ENCODE measurements at places on chromosomes 2 and 18. TPM values are rescaled to one million over a fixed set of nuclear protein-coding genes. Genes with fewer than 3 reads are reported as not detected.

Gene RIT2
- not detected for total RNA-seq

Gene THADA
- 16.2 TPM for total RNA-seq

Gene TEX44
- not detected for total RNA-seq

Gene RNU2-63P
- not detected for total RNA-seq

Gene SERPINB3
- 0.10 TPM for total RNA-seq

All from A549 treated with GW870086 at 1 μM for 4 hours (cell line).